ENCODE measurements at places on chromosomes 3 and 15.
A peak's percentile ranks its signal among the peaks of the same experiment; 100 is the strongest.

DNA sequence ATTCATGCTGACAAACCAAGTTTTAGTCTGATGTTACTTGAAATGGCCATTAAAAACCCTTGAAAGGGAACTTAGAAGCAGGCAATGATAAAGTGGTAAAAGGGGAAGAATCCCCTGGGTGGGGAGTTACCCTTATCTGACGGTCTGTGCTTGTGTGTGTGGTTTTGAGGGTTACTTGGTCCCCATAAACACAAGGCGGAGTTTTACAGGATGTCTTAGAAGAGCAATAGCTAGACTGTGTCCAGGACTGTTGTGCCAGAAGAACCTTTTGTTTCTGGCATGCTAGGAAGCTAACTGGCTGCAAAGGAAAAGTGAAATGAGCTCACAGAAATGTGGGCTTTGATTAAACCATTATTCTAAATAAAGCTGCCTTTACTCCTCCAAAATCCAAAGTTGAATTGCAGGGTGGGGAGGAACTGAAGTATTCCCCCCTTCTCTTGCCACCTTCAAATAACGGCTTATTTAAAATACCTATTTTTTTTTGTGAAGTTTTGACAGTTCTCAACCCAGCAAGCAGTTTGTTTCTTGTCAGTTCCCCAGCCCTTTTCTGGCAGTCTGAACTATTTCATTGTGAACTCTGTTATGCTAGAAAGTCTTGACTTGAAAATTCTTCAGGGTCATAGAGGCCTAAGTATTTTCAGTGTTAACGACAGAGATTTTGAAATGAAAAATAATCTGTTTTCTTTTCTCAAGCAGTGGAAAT lies 443.5 kb downstream of the OTOL1 start:
- peak; percentile 24 for DNase-seq

GRCh38 chr3:49868862-49869466 lies 742 bp downstream of the CAMKV start:
- DNase-seq, result no peak

- DNase-seq, result no peak
These were observed 4.4 kb upstream of the BRPF1 start for GRCh38 chr3:9727041-9727595.

DNA sequence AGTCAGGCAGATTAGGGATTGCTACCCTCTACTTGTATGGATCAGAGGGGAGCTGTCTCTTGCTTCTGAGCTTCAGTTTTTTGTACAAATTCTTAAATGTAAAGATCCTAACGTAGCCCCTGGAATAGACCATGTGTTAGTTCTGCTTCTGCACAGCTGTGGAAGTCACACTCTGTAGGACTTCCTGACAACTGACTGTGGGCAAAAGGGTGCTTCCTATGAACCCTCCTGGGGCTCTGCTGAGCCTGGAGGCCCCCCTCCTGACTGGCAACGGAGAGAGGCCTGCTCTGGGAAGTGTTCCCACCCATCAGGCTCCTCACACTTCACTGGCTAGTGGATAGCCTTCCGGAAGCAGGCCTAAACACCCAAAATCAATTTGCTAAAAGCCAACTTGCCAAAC lies 131.0 kb downstream of the RPLP1 start:
- no peak for DNase-seq

- DNase-seq, result no peak
These were observed 283.5 kb downstream of the RPLP1 start for GRCh38 chr15:69736161-69736560.

GRCh38 chr3:45362758-45363157 lies 25.6 kb upstream of the LARS2 start:
- DNase-seq, result no peak

DNA sequence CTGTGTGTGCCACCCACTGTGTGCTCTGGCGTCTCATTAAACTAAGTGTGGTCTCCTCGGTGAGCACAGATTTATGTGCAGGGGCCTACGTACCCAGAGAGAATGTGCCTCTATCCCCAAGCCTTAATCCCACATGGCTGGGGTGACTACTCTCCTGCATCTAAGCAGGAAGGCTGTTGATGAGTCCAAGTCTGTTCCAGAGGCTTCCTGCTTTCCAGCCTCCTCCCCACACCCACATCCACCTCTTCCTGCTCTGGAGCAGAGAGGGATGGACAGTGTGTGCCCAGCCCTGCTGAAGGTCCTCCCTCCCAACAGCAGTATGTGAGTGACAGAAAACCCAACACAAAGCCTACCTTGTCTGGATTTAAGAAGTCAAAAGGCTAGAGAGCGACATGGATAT lies 38.8 kb upstream of the BCL2L10 start:
- DNase-seq, result no peak

DNA sequence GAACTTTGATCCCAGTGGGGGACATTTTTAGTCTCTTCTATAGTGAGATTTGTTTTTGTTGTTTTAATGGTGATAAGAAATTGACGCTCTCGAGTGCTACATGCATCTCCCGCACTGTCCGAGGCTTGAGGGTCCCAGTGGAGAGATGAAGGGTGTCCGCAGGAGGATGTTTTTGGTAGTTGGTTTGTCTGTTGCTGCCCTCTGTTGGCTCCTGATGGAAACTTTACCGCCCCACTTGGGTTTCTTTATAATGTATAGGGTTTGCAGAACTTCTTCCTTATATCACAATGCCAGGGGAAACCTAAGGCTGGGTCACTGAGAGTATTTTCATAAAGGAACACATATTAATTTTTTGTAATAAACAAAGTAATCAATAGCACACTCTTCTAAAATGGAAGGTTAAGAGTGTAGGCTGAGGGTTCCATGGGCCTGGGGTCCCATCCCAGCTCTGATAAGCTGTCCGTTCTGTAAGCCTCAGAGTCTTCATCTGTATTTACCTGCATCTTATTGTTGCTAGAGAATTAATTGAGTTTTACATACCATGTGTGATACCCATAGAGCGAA lies 185.3 kb upstream of the FEZF2 start:
- DNase-seq, result no peak

DNA sequence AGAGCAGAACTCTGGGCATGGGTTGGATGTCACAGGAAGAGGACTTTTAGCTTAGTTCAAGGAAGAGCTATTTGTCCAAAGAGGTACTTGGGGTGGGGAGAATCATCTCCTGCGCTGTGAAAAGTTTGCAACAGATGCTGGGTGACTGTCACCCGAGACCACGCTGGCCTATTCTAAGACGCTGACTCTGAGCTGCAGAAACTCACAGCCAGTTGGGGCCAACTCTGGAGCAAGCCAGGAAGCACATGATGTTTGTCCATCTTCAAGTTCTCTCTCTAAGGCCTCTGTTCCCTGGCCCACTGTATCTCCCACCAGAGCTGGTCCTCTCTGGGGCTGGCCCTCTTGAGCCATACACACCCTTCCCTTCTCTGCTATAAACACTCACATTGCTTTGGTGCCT lies 17.9 kb upstream of the CDCP1 start:
- no peak for DNase-seq

- no peak for DNase-seq
These were observed 37.6 kb downstream of the ARHGEF3 start for GRCh38 chr3:56764184-56764583.

- peak; percentile 23 for DNase-seq
These were observed 17.5 kb downstream of the LMCD1 start for GRCh38 chr3:8519156-8519555.

- DNase-seq, result no peak
These were observed 138.4 kb downstream of the PLCL2 start for GRCh38 chr3:17023006-17023664.

GRCh38 chr3:29639578-29640290 lies 358.9 kb downstream of the RBMS3 start:
- no peak for DNase-seq
